SJSA1 (cell line): ENCODE measurements at places on chromosomes 2 and 18. TPM values are rescaled to one million over a fixed set of nuclear protein-coding genes. Genes with fewer than 3 reads are reported as not detected.

GRCh38 chr18:62187543-62188510, 772 bp downstream of the RELCH start:
- peaks cover 11% of the 10 kb centered on the region for H3K4me1 ChIP-seq
- peak; percentile 19 for DNase-seq
- peak overlapping the region; percentile 51; the same call in 1 of the 2 replicates for H3K27ac ChIP-seq
- H3K27me3 ChIP-seq = no peaks in the 10 kb centered on the region
- H3K4me3 ChIP-seq = peak overlapping the region; percentile 95

The RGPD5 gene
- 18.7 and 21.0 TPM in 2 replicates for total RNA-seq

The CASP10 gene
- 0.56 and 1.6 TPM in 2 replicates for total RNA-seq

GRCh38 chr2:186693446-186693832, 421 bp upstream of the FAM171B start:
- H3K4me3 ChIP-seq = peak overlapping the region; percentile 57
- no peak for DNase-seq
- no peaks in the 10 kb centered on the region for H3K4me1 ChIP-seq
- H3K27me3 ChIP-seq = no peaks in the 10 kb centered on the region

DNA sequence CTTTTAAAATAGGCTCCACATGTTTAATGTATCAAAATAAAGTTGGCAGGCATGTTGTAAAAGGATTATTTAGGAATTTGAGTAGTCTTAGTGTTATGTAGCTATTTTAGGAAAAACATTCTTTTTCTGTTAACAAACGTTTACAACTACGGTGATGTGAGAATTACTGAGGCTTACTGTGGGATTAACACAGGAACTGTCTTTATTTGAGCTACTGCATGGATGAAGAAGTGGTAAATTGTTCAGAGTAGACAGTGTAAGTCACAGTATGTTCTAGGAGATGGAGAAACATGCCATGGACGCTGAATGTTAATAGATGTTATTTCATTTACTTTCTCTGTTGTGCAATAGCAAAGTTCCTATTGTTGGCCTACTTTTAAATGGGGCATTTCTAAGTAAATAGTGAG, 1.6 kb downstream of the PPM1B start:
- no peaks in the 10 kb centered on the region for H3K27me3 ChIP-seq
- peaks cover 8% of the 10 kb centered on the region for H3K36me3 ChIP-seq
- H3K27ac ChIP-seq = peak overlapping the region; percentile 61; the same call in 1 of the 2 replicates

GRCh38 chr18:29188760-29189159, 1011.8 kb upstream of the CDH2 start:
- no peaks in the 10 kb centered on the region for H3K27me3 ChIP-seq
- H3K4me1 ChIP-seq = 0 out of 2 replicates have a peak, but pooled peaks cover 2% of the 10 kb centered on the region
- no peaks in the 10 kb centered on the region for H3K36me3 ChIP-seq
- DNase-seq = no peak
- H3K27ac ChIP-seq = no peak overlapping the region

DNA sequence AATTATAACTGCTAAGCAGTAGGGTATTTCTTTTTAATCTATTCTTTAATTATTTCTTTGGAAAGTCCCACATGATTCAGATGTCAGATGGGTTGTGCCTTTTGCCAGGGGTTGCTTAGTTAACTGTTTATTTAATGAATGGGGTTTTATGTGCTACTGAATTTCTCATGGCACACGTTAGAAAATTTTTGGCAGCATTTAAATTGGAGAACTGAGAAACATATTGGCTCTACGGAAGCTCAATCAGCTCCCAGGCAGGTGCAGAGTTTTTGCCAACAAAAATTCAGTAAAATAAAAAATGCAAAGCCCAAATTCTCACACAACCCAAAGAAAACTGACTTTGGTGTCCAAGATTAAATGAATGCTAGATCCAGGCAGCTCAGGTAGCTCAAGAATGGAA, 467.2 kb downstream of the NRXN1 start:
- no peaks in the 10 kb centered on the region for H3K36me3 ChIP-seq
- H3K27ac ChIP-seq = no peak overlapping the region
- no peaks in the 10 kb centered on the region for H3K27me3 ChIP-seq
- no peak for DNase-seq
- no peak overlapping the region for H3K4me3 ChIP-seq
- no peaks in the 10 kb centered on the region for H3K4me1 ChIP-seq

DNA sequence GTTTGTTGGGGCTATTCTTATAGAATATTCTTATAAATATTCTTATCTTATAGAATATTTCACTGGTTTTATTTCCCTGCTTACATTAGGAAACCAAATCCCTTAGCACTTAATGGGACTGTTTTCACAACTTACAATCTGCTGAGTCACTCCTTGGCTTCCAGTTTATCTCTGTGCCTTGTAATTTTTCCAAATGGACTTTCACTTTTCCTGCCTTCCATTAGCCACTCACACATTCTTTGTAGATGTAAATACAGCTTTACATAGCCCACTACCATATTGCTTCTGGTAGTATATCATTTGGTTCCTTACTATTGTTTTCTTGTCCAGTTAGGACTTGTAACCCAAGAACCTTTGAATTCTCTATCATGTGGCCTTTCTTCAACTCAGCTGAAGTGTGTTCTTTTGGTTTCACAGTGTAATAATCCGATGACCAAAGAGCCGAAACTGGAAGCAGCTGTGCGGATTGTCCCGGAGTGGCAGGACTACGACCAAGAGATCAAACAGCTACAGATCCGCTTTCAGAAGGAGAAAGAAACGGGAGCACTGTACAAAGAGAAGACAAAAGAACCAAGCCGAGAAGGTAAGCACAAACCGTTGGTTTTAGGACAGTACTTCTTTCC, 96.1 kb downstream of the UGGT1 start:
- peaks cover 66% of the 10 kb centered on the region for H3K36me3 ChIP-seq
- H3K4me1 ChIP-seq = peaks cover 13% of the 10 kb centered on the region
- peak; percentile 26 for DNase-seq
- no peaks in the 10 kb centered on the region for H3K27me3 ChIP-seq
- H3K4me3 ChIP-seq = no peak overlapping the region

DNA sequence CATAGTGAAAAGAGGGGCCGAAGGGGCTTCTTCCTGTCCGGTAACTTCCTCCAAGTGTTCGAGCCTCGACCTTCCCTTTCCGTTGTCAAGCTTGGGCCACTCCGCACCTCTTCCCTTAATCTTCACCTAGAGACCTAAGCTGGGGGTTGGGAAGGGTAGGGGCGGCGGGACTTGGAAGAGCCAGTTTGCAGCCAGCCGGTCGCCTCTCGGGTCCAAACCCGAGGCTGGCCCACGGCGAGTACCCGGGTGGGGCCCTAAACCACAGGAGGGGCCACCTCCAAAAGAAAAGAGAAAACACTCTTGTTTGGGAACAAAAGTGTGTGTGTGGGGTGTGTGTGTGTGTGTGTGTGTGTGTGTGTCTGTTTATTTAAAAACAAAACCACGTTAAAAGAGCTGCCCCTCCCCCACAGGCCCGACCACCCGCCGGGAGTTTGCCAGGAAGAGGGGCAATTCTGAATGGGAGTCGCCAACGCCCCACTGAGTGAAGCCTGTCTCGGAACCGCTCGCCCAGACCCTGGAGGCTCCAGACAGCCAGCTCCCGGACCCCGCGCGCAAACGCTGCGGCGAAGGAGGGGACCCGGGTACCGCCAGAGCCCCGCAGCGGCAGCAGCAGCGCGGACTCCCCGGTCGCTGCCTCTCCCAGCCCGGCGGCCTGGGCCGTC, 488 bp upstream of the RHOB start:
- peak overlapping the region; percentile 96 for H3K27ac ChIP-seq
- H3K36me3 ChIP-seq = peaks cover 28% of the 10 kb centered on the region
- peaks cover 6% of the 10 kb centered on the region; the same call in 1 of the 2 replicates for H3K27me3 ChIP-seq

The BMP10 gene
- not detected in 2 replicates for total RNA-seq

DNA sequence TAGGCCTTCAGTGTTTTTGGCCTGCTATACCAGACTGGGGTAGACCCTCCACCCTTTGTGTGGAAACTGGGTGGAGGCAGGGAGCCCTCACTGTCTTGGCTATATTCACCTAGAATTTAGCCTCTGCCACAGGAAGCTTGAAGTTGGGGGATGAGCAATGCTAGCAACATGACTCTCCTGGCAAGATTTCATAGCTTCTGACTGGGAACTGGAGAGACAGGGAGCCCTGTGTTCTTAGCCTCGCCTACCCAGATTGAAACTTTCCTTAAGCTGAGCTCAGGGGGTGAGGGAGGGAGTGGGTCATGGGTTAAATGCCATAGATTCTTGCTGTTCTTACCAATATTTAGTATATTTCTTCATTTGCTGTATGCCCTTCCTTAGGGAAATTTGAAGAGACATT, 46.8 kb upstream of the FAM98A start:
- H3K36me3 ChIP-seq = no peaks in the 10 kb centered on the region
- no peaks in the 10 kb centered on the region for H3K27me3 ChIP-seq
- no peak overlapping the region for H3K27ac ChIP-seq
- H3K4me1 ChIP-seq = no peaks in the 10 kb centered on the region

The ANKAR gene
- 0.44 and 7.1 TPM in 2 replicates for total RNA-seq

GRCh38 chr2:135050684-135051083, 1.4 kb upstream of the RAB3GAP1 start:
- H3K4me3 ChIP-seq = no peak overlapping the region
- peaks cover 13% of the 10 kb centered on the region for H3K36me3 ChIP-seq
- H3K27me3 ChIP-seq = no peaks in the 10 kb centered on the region
- no peak overlapping the region for H3K27ac ChIP-seq
- H3K4me1 ChIP-seq = peaks cover 10% of the 10 kb centered on the region

- H3K4me3 ChIP-seq = no peak overlapping the region
- DNase-seq = no peak
- H3K4me1 ChIP-seq = peaks cover 18% of the 10 kb centered on the region
- no peaks in the 10 kb centered on the region for H3K36me3 ChIP-seq
- H3K27ac ChIP-seq = no peak overlapping the region
These were observed 37.3 kb upstream of the ACAA2 start for GRCh38 chr18:49850636-49851035.

DNA sequence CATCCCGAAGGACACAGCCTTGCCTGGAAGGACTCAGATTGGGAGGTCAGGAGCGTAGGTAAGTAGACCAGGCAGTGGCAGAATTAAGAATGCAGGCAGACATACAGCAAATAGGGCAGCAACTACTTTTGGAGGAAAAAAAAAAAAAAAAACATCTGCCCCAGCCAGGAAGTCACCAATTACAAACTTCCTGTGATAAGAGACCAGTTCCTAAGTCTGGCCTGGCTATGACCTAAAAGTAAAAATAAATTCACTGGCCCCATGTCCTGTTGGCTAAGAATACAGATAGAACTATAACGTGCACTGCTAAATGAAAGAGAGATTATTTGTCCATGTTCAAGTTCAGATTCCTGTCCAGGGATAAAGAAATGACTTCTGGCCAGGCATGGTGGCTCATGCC, 45.2 kb upstream of the NOSTRIN start:
- no peaks in the 10 kb centered on the region for H3K4me1 ChIP-seq
- H3K36me3 ChIP-seq = 0 out of 2 replicates have a peak, but pooled peaks cover 4% of the 10 kb centered on the region
- DNase-seq = no peak
- no peak overlapping the region for H3K4me3 ChIP-seq
- no peak overlapping the region for H3K27ac ChIP-seq

- no peaks in the 10 kb centered on the region for H3K27me3 ChIP-seq
- no peak overlapping the region for H3K4me3 ChIP-seq
- H3K27ac ChIP-seq = no peak overlapping the region
These were observed 32.8 kb downstream of the MAIP1 start for GRCh38 chr2:199988151-199988550.

The CCDC74B gene
- 0.34 and 7.2 TPM in 2 replicates for total RNA-seq

DNA sequence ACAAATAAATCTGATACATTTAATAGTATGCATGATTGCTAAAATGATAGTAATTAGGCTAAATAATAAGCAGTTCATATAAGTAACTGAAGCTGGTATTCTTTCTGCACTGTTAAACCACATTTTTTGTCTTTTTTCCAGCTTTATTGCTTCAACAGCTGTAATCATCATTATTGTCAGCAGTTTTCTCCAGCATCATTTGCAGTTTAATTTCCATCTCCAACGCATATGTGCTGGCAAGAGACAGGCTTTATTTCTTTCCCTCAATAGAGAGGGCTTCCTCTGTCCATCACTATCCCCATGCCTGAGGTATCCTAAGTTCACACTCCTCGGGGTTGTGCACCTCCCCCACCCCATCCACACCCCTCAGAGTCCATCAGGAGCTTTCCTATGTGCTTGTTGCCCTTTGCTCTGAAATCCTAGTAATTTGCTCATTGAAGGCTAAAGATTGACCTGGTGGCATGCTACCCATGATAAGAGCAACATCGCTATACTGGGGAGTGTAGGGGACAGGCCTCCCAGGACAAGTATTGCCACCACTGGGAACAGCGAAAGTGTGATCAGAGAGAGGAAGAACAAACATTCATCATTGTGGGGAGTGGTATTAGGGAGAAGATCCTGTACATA, 37.1 kb downstream of the B4GALT6 start:
- no peak overlapping the region for H3K4me3 ChIP-seq
- H3K27me3 ChIP-seq = no peaks in the 10 kb centered on the region
- H3K4me1 ChIP-seq = no peaks in the 10 kb centered on the region
- H3K36me3 ChIP-seq = no peaks in the 10 kb centered on the region
- no peak for DNase-seq
- no peak overlapping the region for H3K27ac ChIP-seq

- no peaks in the 10 kb centered on the region for H3K4me1 ChIP-seq
- H3K4me3 ChIP-seq = no peak overlapping the region
- no peaks in the 10 kb centered on the region; the same call in none of the 2 replicates for H3K36me3 ChIP-seq
- H3K27me3 ChIP-seq = no peaks in the 10 kb centered on the region
- no peak for DNase-seq
These were observed 165.1 kb upstream of the TPO start for GRCh38 chr2:1248187-1248586.

DNA sequence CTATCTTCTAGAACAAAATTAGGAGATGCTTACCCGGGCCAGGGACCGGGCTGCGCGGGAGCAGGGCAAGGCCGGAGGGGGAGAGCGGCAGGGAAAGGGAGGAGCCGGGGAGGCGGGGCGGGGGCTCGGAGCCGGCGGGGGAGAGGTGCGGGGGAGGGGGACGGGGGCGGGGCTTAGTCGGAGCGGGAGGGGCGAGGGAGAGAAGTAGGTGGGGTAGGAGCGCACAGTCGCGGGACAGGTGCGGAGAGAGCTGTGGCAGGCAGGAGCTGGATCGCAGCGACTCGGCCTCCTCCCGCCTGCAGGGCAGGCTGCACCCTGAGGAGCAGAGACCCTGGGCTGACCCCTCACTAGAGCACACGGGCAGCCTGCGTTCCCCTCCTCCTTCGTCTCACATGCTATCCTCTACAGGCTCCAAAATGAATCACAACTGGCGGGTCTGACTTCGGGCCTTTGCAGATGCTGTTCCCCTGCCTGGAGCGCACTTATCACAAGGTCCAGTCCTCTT, 290.3 kb downstream of the CELF4 start:
- H3K4me3 ChIP-seq = no peak overlapping the region
- H3K36me3 ChIP-seq = no peaks in the 10 kb centered on the region
- no peaks in the 10 kb centered on the region for H3K4me1 ChIP-seq
- no peak for DNase-seq

DNA sequence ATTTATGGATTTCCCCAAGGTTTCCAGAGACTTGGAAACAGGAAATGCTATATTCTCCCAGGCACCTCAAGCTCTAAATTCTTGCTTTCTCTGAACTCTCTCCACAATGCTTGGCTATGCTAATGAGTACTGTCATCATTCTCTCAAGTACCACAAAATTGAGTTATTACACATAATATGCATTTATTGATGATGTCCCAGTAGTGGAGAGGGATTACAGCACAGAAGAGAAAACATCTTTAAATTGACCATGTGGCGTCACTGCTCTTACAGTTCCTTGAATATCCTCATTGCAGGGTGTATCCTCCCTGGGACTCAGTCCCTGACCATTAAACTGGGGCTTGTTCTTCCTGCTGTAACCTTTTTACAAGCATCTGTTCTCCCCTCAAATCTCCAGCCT, 681.1 kb upstream of the FANCL start:
- H3K27ac ChIP-seq = 0 out of 2 replicates have a peak overlapping the region, but pooled peaks have one; percentile 24
- H3K36me3 ChIP-seq = no peaks in the 10 kb centered on the region
- H3K27me3 ChIP-seq = no peaks in the 10 kb centered on the region
- peaks cover 66% of the 10 kb centered on the region for H3K4me1 ChIP-seq
- no peak overlapping the region for H3K4me3 ChIP-seq
- DNase-seq = no peak

GRCh38 chr2:183543731-183544130, 419.5 kb downstream of the NUP35 start:
- H3K4me3 ChIP-seq = no peak overlapping the region
- no peak for DNase-seq
- no peaks in the 10 kb centered on the region for H3K36me3 ChIP-seq
- no peaks in the 10 kb centered on the region for H3K27me3 ChIP-seq
